ENCODE measurements at places on chromosomes 5 and 9.

DNA sequence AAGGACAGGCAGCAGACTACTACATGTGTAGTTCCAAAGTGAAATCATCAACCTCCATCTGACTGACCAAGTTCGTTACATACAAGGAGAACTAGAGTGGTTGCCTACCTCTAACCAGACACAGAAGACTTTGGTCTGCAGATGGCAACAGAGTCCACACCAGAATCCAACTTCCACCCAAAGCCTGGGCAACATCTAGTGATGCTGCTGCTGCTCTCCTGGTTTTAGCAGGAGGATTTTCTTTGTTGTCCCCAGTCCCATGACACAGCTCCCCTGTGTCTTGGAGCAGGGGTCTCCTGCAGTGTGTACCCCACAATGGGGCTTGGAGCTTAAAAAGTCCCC lies 46.4 kb upstream of the APC start:
- DNase-seq = no peak

DNA sequence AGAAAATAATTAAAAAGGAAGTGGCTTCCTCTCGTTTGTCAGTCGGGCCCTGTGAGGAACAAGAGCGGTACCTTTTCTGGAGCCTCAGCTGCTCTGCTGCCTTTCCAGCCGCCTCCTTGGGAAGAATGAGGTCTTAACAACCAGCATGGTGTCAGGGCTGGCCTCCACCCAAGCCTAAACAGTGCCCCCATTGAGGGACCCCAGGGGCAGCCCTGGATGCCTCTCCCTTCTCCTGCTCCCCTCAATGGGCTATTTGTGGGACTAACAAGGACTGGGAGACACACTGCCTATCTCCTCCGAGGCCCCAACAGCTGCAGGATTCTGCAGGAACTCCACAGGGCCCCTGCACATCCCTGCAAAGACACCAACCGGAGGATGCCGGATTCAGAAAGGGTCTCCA lies 155.4 kb upstream of the MAP3K1 start:
- no peak for DNase-seq

GRCh38 chr5:98770911-98771322 lies 2.5 kb upstream of the RGMB start:
- DNase-seq = no peak

DNA sequence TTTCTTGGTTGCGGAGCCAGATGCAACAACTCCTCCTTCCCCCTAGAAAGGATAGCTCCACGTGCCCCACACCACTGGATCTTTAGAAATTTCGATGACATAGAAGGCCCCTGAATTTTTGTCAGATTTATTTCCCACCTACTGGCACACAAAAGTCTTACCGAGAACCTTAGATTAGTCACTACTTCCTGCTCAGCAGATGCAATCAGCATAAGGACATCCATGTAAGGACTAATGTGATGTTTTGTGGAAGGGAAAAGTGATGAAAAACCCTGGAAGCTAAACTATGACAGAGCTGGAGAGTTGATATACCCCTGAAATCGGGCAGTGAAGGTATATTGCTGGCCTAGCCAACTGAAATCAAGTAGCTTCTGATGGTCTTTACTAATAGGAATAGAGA lies 125.5 kb upstream of the NFIL3 start:
- DNase-seq = no peak

GRCh38 chr5:180212363-180213255 lies 3.6 kb upstream of the RASGEF1C start:
- no peak for DNase-seq

DNA sequence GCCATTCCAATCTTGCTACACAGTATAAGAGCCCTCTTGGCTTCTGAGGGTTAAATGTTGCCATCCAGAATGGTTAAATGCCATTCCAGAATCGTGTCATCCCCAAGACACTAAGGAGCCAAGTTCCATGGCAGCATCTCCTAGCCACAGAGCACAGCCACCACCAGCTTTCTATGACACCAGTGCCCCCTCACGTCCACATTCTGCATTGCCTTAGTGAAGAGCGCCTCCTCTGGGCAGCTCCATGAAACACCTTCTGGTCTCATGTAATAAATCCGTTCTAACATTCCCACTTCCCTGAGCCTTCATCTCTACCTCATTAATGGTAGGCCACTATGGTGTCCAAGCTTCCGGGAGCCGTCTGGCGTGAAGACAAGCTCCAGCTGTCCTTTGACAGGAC lies 12.4 kb downstream of the CBY3 start:
- no peak for DNase-seq

All from activated CD8-positive, alpha-beta memory T cell treated with anti-CD3 and anti-CD28 coated beads for 1 hour (primary cell).